ENCODE measurements at places on chromosomes 4 and X.

- DNase-seq = no peak
These were observed 63.1 kb downstream of the SORCS2 start for GRCh38 chr4:7255488-7255881.

GRCh38 chr4:139669890-139670289 lies 4.3 kb downstream of the MGST2 start:
- DNase-seq = no peak

DNA sequence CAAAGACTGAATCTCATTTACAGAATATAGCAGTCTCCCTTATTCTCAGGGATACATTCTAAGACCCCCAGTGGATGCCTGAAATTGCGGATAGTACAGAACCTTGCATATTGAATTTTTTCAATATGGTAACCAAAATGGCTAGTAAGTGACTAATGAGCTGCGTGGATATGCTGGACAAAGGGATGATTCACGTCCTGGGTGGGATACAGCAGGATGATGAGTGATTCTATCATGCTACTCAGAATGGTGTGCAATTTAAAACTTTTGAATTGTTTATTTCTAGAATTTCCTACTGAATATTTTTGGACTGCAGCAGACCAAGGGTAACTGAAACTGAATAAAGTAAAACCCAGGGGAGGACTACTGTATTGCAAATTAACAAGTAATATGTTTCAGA lies 66.7 kb downstream of the STAG2 start:
- DNase-seq = no peak

DNA sequence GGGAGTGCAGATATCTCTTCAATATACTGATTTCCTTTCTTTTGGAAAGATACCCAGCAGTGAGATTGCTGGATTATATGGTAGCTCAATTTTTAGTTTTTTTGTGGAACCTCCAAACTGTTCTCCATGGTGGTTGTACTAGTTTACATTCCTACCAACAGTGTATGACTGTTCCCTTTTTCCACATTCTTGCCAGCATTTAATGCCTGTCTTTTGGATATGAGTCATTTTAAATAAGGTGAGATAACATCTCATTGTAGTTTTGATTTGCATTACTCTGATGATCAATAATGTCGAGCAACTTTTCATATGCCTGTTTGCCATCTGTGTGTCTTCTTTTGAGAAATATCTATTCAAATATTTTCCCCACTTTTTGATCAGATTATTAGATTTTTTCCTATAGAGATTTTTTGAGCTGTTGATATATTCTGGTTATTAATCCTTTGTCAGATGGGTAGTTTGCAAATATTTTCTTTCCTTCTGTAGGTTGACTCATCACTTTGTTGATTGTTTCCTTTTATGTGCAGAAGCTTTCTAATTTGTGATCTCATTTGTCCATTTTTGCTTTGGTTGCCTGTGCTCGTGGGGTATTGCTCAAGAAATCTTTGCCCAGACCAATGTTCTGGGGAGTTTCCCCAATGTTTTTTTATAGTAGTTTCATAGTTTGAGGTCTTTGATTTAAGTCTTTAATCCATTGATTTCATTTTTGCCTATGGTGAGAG lies 552.7 kb downstream of the ZNF674 start:
- no peak for DNase-seq

- DNase-seq = no peak
These were observed 1272.6 kb downstream of the PCDH19 start for GRCh38 chrX:99137488-99137887.

- no peak for DNase-seq
These were observed 353.5 kb upstream of the CXorf51B start for GRCh38 chrX:146456058-146456457.

- no peak for DNase-seq
These were observed 406.4 kb downstream of the SMARCA1 start for GRCh38 chrX:129116676-129117470.

DNA sequence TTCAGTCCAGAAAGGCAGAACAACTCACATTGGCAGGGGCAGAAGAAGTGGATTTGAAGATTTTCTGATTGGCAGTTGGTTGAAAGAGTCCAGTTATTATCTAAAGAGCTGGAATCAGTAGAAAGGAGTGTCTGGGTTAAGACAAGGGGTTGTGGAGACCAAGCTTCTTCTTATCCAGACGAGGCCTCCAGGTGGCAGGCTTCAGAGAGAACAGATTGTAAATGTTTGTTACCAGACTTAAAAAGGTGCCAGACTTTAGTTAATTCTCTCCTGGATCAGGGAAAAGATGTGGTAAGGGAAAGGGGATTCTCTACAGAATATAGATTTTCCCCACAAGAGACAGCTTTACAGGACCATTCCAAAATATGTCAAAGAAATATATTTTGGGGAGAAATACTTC lies 36.7 kb upstream of the TLR3 start:
- no peak for DNase-seq

- no peak for DNase-seq
These were observed 27.4 kb downstream of the RNF212 start for GRCh38 chr4:1086011-1086410.

DNA sequence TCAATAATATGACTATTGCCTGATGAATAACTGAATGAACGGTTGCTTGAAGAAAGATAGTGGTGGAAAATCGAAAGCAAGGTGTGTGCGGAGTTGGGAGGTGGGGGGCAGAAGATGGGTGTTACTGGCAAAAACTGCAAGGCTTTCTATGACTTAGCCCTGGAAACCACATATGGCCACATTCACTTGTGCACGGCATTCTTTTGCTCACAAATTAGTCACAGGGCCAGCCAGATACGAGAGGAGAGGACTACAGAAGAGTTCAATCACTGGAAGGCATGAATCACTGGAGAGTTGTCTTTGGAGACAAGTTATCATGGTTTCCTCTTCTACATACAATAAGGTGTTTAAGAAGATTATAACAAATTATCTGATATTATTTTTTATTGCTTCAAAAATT lies 626.5 kb upstream of the CPEB2 start:
- no peak for DNase-seq

GRCh38 chr4:100929758-100930157 lies 411.9 kb upstream of the EMCN start:
- no peak for DNase-seq

GRCh38 chr4:53100501-53101190 lies 238.5 kb downstream of the RASL11B start:
- DNase-seq = no peak

GRCh38 chr4:23828020-23828715 lies 61.7 kb downstream of the PPARGC1A start:
- DNase-seq = no peak

DNA sequence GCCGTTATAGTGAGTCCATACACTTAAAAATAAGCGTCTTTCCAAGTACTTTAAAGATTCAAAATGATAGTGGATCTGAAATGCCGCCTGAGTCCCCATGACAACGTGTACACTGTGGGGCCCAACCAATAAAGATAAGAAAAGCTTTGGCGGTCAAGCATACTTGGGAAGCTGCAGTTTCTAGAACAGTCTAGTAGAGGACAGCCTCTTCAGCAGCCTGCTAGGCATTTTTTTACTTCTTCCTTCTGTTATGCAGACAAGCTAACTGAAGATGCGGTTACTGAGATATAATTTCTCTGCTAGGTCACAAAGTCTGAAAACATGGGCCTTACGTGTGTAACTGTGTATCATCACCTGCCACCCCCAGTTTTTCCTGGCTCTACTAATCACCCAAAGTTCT lies 402 bp upstream of the UPRT start:
- no peak for DNase-seq

DNA sequence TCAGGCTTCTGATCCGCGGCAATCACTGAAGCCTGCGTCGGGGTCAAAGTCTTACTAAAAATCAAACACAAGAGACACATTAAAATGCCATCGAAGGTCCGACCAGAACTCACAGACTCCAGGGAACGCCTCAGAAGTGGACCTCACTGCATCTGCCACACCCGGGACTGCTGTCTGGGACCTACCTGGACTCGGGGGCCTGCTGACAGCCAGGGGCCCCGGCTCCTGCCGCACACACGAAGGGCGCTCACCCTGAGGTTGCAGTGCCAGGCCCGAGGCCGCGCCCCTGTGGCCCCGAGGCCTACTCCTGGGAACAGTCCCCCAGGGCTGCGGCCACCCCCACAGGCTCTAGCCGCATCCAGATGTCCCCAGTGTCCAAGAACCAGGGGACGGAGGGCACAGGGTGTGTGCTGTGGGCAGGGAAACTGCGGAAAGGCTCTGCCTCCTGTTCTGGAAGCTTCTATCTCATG lies 7.4 kb downstream of the CTBP1 start:
- no peak for DNase-seq

DNA sequence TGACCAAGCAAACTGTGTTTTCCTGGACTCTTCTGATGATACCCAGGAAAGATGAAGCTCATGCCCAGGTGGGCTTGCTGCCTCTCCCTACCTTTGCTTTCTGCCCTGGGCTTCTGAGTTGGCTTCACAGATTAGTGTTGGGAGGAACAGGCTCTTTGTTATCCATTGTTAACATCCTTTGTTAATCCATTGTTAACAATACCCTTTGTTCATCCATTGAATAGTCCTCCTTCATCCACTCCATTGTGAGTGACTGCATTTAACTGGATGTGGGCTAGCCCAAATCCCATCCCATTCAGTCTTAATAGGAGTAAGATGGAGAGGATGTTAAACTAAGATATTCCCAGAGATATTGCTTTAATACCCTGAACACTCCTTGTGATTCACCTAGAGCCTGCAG lies 199.0 kb upstream of the LNX1 start:
- no peak for DNase-seq

DNA sequence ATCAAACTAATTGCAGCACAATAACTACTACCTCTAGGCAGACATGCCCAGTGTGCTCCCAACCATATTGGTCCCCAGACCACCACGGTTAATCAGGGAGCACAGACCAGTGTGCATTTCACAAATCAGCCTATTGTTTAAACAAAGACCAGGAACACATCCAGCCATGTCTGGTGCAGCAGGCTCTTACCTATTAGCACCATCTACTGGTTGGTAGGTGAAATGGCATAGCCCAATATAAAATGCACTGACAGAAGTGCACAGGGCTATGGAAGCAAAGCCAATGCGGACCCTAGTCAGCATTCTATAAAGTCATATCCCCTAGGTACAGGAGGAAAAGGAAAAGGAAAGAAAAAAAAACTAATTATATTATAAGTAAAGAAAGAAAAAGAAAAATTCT lies 15.5 kb upstream of the CYLC1 start:
- no peak for DNase-seq

DNA sequence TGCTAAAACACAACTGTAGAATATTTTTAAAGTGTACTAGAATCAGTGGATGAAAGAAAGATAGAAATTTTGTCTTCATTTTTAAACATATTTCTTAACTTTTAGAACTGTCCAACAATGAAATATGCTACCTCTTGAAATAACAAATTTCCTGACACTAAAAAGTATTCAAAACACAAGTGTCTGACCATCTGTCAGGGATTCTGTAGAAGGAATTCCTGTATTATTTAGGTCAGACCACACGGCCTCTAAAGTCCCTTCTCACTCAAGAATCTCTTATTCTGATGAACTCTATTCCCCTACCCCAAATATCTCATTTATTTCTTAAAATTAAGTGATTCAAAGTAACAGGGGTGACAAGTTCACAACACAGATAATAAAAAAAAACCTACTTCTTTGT lies 99.1 kb downstream of the MAML3 start:
- DNase-seq = no peak

- DNase-seq = no peak
These were observed 26.3 kb downstream of the ANKRD50 start for GRCh38 chr4:124686279-124686678.

- no peak for DNase-seq
These were observed 158.8 kb downstream of the CAMK2D start for GRCh38 chr4:113602646-113603228.

- DNase-seq = no peak
These were observed 690.9 kb downstream of the PCDH19 start for GRCh38 chrX:99719140-99719539.

DNA sequence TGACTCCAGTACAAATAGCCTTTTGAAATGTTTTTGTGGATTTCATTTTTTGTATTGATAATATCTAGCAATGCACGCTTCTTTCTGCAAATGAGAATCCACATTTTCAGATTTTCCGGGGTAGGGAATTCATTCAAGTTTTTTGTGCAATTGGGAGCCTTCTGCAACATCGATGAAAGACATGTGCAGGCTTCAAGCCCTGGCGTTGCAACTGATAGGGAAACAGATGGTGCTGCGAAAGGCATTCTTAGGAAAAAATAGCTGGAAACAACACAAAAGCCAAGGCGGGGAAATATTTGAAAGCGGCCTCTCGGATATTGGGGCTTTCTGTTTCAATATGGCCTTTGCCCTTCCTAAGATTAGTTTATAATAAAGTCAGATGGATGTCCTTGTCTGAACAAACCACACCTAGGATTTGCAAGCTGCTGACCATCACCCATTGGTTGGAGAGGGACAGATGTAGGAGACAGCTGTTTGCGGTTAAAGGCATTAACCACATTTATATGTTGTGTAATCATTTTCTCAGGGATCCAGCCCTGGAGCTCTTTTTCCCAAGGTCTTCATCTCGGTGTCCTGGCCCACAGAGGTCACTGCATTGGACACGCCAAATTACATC lies 136.5 kb downstream of the PRKX start:
- DNase-seq = no peak

DNA sequence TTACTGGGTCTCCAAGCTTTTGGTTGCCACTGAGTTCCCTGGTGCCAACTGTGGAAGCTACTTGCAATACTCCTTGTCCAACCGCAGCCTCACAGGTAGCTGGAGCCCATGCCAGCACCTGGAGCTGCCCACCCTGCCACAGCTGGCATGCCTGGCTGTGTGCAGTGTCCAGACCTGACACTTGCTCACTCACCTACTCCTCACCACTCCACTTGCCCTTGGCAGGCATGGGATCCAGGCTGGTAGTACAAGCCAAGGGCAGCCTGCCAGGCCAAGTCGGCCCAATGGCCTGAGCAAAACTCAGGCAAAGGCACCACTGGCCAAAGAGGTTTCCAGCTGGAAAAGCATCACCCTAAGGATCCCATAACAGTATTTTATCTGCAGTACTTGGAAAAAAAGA lies 246.3 kb downstream of the PDGFC start:
- DNase-seq = no peak

DNA sequence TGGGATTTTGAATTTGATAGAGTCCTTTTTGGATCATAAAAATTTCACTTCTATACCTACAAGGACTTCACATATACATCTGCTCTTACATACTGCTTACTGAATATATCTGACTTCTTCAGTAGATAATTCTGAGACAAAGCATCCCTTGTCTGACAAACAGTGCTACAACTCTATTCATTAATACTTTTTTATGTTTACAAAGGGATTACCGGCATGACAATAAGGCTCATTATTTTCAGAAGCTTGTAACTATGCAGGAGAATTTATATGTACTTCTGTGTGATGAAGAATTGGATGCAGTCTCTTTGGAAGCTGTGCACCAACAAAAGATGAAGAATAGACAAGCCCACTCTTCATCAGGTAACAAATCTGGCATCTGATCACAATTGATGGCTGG lies 1070.3 kb downstream of the STIM2 start:
- no peak for DNase-seq

GRCh38 chr4:26344901-26345564 lies 24.2 kb downstream of the RBPJ start:
- no peak for DNase-seq

- no peak for DNase-seq
These were observed 134.9 kb upstream of the VEGFC start for GRCh38 chr4:176927664-176928063.

GRCh38 chrX:107603429-107604159 lies 24.7 kb upstream of the PRPS1 start:
- no peak for DNase-seq
